ENCODE measurements at places on chromosomes 5 and 9.

GRCh38 chr5:488744-489688 lies 35.2 kb downstream of the SLC9A3 start:
- DNase-seq = no peak

DNA sequence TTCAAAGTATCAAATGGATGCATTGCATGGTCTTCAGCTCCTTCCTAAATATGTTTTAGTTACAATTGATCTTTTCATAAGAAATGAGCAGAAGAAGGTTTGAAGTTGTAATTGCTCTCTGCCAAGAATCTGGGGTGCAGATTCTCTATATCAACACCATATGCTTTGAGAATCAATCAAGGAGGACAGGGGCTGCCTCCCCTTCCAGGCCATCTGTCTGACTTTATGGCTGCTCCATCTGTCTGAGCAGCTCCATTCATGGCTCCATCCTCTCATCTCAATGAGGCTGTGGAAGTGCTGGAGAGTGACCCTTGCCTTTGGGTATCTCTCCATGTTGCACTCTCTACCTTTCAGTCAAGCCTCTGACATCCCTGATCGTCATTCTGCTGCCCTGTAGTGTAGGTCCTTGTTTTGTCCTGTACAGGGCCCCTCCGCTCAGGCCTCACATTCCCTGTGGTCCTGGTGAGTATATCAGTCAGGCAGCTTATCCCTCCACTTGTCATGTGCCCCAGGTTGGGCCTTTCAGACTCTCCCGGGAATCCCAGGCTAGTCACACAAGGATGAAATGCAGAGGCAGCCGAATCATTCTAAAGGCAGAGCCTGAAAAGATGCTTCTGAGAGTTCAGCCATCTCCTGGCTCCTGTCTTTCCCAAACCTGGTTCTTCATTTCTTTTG lies 14.0 kb upstream of the SV2C start:
- no peak for DNase-seq

DNA sequence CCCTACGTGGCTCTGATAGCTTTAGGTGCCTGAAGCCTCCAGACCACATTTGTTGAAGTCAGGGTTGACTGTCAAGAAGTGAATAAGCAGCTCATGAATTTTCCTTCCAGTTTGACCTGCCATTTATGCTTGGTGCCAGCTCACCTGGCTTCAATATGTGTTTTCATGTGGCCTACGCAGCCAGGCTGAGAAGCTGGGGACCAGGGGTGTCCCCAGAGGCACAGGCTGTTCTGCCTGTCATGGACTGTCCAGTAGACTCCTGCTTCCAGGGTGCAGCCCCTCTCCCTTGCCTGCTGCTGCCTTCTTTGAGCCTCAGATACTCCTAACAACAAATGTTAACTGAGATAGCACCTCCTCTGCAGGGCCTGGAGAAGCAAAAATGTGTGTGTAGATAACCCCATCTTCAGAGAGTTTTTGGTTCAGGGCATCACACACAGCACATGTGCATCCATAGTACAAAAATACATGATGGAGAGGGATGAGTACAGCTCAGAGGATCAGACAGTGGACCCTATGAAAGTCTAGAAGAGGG lies 5.8 kb downstream of the TNFAIP8 start:
- DNase-seq = no peak

DNA sequence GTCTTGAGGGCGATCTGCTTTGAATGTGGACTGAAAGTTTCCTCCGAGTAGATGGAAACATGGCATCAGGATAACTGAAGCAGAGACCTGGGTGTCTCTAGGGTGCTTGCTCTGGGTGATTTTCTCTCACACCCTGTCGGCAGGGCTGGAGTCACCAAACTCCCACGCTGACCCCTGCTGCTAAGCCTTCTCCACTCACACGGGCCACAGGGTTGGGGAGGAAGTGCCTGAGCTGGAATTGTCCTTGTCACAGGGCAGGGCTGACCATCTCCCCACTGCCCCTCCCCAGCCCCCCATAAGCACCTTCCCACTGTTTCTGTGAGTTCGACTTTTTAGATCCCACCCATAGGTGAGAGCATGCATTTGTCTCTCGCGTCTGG lies 212.9 kb downstream of the FANCC start:
- no peak for DNase-seq

- DNase-seq = no peak
Observed at GRCh38 chr5:12704955-12705354, 800.7 kb upstream of the CTNND2 start.

- DNase-seq = no peak
Observed at GRCh38 chr5:14229734-14230133, 86.6 kb downstream of the TRIO start.

GRCh38 chr5:72818866-72819534 lies 2.5 kb downstream of the TNPO1 start:
- peak; percentile 63 for DNase-seq

DNA sequence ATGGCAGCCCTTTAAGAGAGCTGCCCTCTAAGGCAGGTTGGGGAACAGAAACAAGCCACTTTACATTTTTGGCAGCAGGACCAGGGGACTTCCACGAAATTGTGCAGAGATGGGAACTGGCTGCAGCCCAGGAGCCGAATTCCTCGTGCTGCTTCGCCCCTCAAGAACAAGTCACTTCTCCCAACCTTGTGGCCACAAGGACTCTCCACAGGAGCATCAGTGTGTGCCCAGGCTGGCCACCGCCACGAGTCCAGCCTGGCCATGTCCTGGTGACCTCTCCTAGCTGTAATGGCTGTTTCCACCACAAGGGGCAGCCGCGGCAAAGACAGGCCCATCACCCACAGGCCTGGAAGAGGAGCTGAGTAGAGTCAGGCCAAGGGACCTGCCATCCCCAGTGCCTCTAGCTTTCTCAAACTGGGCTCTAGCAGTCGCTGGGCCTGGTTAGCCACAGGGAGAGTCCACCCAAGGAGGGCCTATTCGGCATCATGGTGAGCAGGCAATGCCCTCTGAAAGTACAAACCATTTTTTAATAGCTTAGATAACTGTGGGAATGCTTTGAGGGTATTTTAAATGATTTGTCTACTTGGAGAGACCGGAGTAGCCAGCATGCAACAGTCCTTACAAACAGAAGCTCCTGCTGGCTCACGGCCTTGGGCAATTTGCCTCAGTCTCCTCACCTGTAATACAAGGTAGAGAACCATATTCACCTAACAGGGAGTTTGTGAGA lies 129.0 kb downstream of the COL23A1 start:
- DNase-seq = peak; percentile 49

GRCh38 chr5:96007051-96007450 lies 45.4 kb upstream of the ELL2 start:
- DNase-seq = no peak

Data from activated CD4-positive, alpha-beta T cell treated with anti-CD3 and anti-CD28 coated beads, Interleukin-2, amount 50 U/mL, for 16 hours (primary cell).